Dermis microvascular lymphatic vessel endothelial cell (primary cell): ENCODE measurements at places on chromosomes 16 and 17. TPM values are rescaled to one million over a fixed set of nuclear protein-coding genes. Genes with fewer than 3 reads are reported as not detected.

GRCh38 chr17:62933501-62934385 lies 32.3 kb upstream of the TANC2 start:
- no peak for DNase-seq

The TBC1D10B gene
- 22.2 and 31.9 TPM in 2 replicates for total RNA-seq

GRCh38 chr17:11485336-11486100 lies 112.8 kb upstream of the DNAH9 start:
- DNase-seq, result no peak

The PRRT2 gene
- 0.25 TPM in 1 of 2 replicates, not detected in the other for total RNA-seq

The SCGB1C2 gene
- not detected in 2 replicates for total RNA-seq

The EPN3 gene
- 0.13 TPM in 1 of 2 replicates, not detected in the other for total RNA-seq

GRCh38 chr16:67294171-67294757 lies 14.9 kb downstream of the PLEKHG4 start:
- no peak for DNase-seq
